Hindlimb muscle (tissue), 1 donor: ENCODE measurements at places on chromosomes 3 and 15. TPM values are rescaled to one million over a fixed set of nuclear protein-coding genes. Genes with fewer than 3 reads are reported as not detected.

The PCOLCE2 gene
- polyA plus RNA-seq, result 1.0 TPM

DNA sequence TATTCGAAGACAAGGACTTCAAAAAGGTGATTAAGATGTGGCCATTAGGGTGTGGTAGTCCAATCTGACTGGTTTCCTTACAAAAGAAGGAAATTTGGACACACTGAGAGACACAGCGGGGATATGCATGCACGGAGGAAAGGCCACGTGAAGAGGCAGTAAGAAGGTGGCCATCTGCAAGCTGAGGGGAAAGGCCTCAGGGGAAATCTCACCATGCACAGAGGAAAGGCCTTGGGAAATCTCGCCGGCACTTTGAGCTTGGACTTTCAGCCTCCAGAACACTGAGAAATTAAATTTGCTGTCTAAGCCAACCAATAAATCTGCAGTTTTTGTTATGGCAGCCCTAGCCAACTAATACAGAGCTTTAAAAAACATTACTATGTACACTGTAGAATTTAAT is 78.8 kb downstream of the DLG1 start:
- no peak for DNase-seq

The MYLK gene
- polyA plus RNA-seq, result 23.9 TPM

The CEP152 gene
- 3.2 TPM for polyA plus RNA-seq

The LYZL4 gene
- not detected for polyA plus RNA-seq

GRCh38 chr3:94673876-94674275 is 611.0 kb downstream of the NSUN3 start:
- DNase-seq, result peak; percentile 24

The C2CD4B gene
- polyA plus RNA-seq, result 3.4 TPM

The MYL3 gene
- 167 TPM for polyA plus RNA-seq

DNA sequence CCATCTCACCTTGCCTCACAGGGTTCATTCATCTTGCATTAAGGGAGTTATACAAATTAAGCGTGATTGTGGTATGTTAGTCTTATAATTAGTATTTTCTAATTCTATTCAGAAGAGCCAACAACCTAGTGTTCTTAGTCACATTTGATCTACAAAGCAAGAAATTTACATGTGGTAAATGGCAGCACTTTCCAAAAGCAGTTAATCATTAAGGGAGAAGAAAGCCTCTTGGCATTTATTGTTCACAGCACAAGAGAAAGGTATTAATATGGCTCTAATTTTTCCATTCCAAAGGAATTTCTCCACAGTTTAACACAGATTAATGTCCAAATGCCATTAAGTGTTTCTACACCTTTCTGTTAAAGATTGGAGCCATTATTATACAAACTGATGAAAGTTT is 1077.1 kb downstream of the ZPLD1 start:
- DNase-seq, result no peak

GRCh38 chr3:193510154-193510553 is 44.5 kb downstream of the ATP13A4 start:
- no peak for DNase-seq

DNA sequence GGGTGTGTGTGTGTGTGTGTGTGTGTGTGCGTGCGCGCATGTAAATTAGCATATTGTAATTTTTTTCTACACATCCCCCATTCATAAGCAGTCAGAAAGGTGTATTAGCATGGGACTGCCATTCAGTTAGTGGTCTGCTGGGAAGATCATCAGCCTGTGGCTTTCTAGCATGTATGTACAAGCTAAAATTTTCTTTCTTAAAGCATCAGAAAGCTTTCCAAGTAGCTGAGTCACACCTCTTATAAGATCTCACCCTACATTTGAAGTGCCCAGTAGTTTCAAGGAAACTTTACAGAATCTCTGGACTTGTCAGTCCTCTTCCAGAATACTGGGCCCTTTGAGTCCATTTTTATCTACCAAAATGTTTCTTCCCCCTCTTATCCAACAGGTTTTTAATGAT is 411.4 kb upstream of the TPRG1 start:
- no peak for DNase-seq

- DNase-seq, result no peak
These were observed 94.4 kb downstream of the DTWD1 start for GRCh38 chr15:49715211-49715610.

DNA sequence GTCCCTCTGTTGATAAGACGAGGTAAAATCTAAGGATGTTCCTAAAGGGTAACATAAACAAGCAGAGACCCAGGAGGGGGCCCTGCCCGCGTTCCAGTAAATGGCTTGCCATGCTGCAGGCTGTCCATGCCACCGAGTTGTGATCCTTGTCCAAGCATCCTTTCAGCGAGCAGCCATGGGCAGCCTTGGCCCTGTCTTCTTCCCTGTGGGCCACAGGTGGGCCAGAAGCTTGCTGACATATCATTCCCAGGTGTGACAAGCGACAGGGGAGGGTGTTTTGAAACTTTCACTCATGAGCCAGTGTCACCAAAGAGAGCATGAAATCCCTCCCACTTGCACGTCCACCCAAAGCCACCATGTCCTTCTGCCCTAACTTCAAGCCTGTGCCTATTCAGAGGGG is 53.7 kb downstream of the PCSK6 start:
- no peak for DNase-seq

DNA sequence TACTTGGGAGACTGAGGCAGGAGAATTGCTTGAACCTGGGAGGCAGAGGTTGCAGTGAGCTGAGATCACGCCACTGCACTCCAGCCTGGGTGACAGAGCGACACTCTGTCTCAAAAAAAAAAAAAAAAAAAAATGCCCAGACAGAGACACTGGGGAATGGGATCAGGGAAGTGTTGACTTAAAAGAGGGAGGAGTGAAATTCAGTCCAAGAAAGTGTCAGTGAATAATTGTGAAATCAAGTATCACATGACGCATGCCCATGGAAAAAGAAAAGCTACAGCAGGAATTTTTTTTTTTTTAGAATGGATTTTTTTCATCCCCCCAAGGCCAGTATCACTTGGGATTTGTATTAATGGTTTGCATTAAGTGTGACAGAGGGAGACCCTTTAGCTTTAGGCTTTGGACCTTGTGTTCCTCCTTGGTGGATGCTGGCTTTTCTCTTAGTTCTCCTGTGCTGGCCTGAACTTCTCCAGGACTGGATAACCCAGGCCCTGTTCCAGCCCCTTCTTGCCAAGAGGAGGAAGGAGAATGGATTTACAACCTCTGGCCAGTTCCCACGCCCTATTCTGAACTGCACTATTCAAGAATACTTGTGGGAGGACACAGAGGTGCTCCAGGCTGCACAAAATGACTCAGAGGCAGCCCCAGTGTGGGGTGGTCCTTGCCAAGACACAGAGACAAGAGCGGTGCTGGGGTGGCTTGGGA is 36.7 kb upstream of the ZNF774 start:
- DNase-seq, result peak; percentile 56

GRCh38 chr15:58762731-58763130 is 8.4 kb upstream of the MINDY2 start:
- no peak for DNase-seq

The MKRN3 gene
- polyA plus RNA-seq, result 2.4 TPM

- no peak for DNase-seq
These were observed 54.1 kb upstream of the TIPARP start for GRCh38 chr3:156620260-156620659.

The HRG gene
- 0.18 TPM for polyA plus RNA-seq

DNA sequence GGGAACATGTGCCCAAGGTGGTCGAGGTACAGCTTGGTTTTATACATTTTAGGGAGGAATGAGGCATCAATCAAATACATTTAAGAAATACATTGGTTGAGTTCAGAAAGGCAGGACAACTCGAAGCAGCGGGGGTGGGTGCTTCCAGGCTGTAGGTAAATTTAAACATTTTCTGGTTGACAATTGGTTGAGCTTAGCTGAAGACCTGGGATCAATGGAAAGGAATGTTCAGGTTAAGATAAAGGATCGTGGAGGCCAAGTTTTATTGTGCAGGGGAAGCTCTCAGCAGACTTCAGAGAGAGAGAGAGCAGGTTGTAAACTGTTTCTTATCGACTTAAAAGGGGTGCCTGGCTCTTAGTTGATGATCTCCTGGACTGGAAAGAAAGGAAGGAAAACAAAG is 11.3 kb downstream of the CPN2 start:
- DNase-seq, result no peak

DNA sequence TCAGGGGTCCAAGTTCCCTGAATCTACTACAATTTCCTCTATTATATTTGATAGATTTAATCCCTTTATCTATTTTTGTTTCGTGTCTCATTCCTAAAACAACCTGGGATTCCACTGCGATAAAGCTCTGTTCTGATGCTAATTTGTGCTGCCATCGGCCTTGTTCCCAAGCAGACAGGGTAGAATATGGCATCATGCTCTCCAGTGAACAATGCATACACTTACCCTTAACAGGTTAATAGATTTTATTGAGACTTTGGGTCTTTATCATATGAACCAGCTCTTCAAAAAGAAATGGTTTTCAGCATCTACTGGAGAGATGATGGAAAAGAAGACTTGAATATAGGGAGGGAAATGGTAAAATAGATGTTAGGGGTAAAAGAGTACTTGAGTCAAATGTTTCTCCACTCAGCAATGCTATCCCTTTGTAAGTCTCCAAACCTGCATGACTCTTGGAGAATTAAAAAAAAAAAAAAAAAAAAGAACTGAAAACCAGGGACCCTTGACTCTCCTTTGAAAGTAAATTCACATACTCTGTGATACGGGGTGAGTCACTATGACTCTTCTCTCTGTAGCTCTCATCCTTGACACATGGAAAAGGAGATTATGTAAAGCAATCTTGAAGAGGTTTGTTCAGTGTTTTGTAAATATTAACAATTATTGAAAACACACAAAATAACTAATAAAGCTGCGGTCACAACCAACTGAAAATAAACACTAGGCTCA is 268.8 kb downstream of the ZBTB20 start:
- no peak for DNase-seq

DNA sequence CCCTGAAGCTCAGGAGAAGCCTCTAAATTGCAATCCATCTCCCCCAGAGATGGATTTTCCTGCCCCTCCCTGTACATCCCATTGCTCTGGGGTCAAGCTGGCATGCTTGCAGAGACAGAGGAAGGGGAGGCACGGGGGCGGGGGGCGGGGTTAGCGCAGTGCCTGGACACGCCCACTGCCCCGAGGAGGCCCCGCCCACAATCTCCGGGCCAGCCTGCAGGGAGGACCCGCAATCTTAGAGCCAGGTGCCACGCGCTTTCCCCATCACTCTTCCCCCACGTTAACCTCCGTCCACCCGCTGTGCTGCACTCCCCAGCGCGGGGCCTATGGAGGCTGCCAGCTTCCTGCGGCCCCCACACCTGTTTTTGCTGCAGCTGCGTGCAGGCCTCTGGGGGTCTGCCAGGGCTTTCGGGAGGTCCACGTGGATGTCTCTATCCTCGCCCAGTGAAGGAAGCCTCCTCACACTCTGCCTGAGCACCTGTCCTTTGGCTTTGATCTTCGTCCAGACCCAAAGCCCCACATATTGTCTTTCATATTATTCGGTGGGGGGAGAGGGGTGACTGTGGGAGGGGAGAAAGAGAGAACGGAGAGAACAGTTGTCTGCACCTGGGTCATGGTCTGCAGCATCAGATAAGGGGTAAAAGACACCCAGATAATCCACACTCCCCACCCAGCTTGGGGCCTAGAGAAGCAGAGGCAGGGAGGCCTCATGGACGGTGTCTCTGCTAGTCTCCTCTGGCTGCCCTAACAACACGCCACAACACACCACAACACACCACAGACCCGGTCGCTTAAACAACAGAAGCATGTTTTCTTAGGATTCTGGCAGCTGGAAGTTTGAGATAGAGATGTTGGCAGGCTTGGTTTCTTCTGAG is 118.0 kb upstream of the MEF2A start:
- DNase-seq, result no peak

- peak; percentile 88 for DNase-seq
These were observed 36.5 kb upstream of the CPB1 start for GRCh38 chr3:148790851-148791735.

DNA sequence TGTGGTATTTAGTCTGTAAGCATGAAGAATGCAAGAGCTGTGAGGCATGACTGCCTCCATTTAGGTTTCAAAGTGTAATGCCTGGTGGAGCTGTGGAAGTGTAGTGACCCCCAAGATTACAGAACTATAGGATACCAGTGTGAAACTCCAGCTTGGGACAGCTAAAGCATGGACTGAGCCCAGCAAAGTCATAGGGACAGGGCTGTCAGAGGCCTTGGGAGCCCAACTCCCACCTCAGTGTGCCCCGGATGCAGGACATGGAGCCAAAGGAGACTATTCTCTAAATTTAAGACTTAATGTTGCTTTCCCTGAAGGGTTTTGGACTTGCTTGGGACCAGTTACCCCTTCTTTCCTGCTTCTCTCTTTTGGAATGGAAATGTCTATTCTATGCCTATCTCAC is 10.8 kb downstream of the GPR15 start:
- DNase-seq, result no peak

DNA sequence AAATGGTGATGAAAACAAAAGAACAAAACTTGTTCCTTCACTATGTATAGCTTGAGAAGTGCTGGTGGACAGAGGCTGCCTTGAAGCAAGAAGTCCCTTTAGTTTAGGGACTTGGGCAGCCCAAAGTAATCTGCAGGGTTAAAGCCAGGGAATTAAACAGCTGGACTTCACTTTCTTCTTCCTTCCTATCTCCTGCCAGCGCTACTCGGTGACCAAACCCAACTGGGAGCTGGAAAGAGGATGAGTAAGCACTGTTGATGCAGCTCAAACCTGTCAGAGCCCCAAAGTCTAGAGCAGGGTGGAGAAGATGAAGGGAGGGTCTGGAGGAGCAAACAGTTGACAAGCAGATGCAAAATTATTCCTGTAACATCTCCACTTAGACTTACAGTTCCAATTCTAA is 73.1 kb upstream of the FBN1 start:
- DNase-seq, result no peak

DNA sequence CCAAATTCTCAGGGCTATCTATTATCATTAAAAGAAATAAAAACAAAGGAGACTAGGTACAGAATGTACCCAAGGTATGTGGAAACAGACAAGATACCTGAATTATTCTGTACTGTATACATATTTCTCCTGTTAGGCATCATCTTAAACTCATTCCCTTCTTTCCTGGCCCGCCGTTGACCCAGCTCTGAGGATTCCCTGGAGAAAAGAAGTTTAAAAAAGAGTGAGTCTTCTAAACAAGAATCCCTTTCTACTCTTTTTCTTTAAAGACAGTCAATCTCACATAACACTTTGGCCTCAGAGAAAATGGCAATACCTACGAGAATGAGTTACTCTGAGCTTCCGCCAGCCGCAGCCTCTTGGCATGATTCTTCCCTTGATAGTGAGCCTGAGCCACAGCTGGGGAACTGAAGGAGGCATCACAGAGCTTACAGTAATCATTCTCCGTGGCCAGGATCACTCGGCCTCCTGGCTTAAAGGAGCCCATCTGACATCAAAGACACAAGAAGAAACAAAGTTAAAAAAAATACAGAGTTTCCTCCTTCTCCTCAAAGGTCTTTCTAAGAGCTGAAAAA is 44.2 kb downstream of the ZMAT3 start:
- DNase-seq, result peak; percentile 23

The APBA2 gene
- 4.4 TPM for polyA plus RNA-seq

The SAMMSON gene
- polyA plus RNA-seq, result not detected
